ENCODE measurements at places on chromosomes 1 and 21. TPM values are rescaled to one million over a fixed set of nuclear protein-coding genes. Genes with fewer than 3 reads are reported as not detected.

- H3K4me1 ChIP-seq: no peaks in the 10 kb centered on the region
- H3K36me3 ChIP-seq: no peaks in the 10 kb centered on the region
- H3K4me3 ChIP-seq: no peak overlapping the region
Measured at GRCh38 chr1:95935719-95936118, 701.7 kb downstream of the RWDD3 start.

Gene SGIP1
- polyA plus RNA-seq: 7.3 TPM

DNA sequence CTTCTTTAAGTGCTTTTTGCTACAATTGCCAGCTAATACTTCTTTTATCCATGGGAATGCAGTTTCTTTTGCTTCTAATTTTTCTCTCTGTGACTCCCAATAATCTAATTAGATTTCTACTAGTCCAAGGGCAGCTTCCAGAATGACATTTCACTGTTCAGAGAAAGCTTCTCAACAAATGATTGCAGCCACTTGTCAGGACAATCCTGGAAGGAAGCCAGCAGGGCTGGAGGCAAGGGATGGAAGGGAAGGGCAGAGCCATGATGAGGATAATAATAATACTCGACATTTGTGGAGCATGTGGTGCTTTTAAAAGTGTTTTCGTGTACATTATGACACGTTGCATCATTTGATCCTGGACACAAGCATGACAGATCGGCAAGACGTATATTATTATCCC is 19.4 kb downstream of the F11R start:
- peak; percentile 23 for DNase-seq

- H3K27me3 ChIP-seq: no peaks in the 10 kb centered on the region
- DNase-seq: no peak
- H3K27ac ChIP-seq: no peak overlapping the region
- H3K36me3 ChIP-seq: peaks cover 28% of the 10 kb centered on the region
Measured at GRCh38 chr21:46346296-46347202, 22.6 kb downstream of the PCNT start.

Gene CNTN2
- polyA plus RNA-seq: not detected

GRCh38 chr1:224615861-224616755 is at the start of gene CNIH3:
Gene CNIH3 (plus strand): TSS chr1:224616317. CDS start chr1:224617175, 858 bp downstream.
- H3K27ac ChIP-seq: no peak within 1 kb of the TSS
- H3K36me3 ChIP-seq: no peaks in the 10 kb centered on the region
- H3K4me1 ChIP-seq: 0 out of 2 replicates have a peak, but pooled peaks cover 3% of the 10 kb centered on the region

GRCh38 chr1:201788296-201788695 is 40.7 kb upstream of the IPO9 start:
- H3K27ac ChIP-seq: peak overlapping the region; percentile 87
- peaks cover 73% of the 10 kb centered on the region for H3K36me3 ChIP-seq
- no peak for DNase-seq
- H3K4me3 ChIP-seq: no peak overlapping the region
- H3K27me3 ChIP-seq: no peaks in the 10 kb centered on the region

GRCh38 chr1:88398338-88398737 is 285.7 kb upstream of the PKN2 start:
- no peaks in the 10 kb centered on the region for H3K4me1 ChIP-seq
- H3K4me3 ChIP-seq: no peak overlapping the region
- DNase-seq: no peak
- H3K27me3 ChIP-seq: no peaks in the 10 kb centered on the region
- no peaks in the 10 kb centered on the region for H3K36me3 ChIP-seq
- no peak overlapping the region for H3K27ac ChIP-seq

Gene CACNA1E
- polyA plus RNA-seq: not detected

Gene OR2L3
- polyA plus RNA-seq: not detected

DNA sequence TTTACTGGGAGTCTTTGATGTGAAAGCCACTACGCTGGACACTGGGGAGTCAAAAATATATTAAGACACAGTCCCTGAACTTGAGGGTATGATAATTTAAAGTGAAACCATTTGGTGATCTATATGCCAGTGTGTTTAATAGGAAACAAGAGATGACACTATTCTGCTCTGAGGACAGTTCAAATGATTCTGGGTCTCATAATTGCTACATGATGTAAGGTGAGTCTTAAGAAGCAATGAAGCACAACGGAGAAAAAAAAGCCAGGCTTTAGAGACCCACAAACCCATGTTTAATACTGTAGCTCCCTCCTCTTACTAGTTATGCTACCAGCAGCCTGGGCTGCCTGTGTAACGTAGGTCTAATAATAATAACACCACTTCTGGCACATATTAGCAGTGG is 14.2 kb upstream of the LRRC8D start:
- H3K4me1 ChIP-seq: peaks cover 30% of the 10 kb centered on the region
- no peak for DNase-seq
- H3K27ac ChIP-seq: no peak overlapping the region
- no peak overlapping the region for H3K4me3 ChIP-seq
- no peaks in the 10 kb centered on the region for H3K36me3 ChIP-seq

Data from GM23248 (cell line).